ENCODE measurements at places on chromosomes 7 and 10. TPM values are rescaled to one million over a fixed set of nuclear protein-coding genes. Genes with fewer than 3 reads are reported as not detected.

The OR2A42 gene
- not detected for total RNA-seq

The AKR1C4 gene
- total RNA-seq: not detected

The CSGALNACT2 gene
- 14.6 TPM for total RNA-seq

The SFRP4 gene
- total RNA-seq: 0.41 TPM

The LRRN3 gene
- 0.27 TPM for total RNA-seq

The DPP6 gene
- total RNA-seq: 1.8 TPM

The MYH16 gene
- not detected for total RNA-seq

The ZNF800 gene
- 40.4 TPM for total RNA-seq

The CALHM1 gene
- not detected for total RNA-seq

The ADAMTS14 gene
- 0.95 TPM for total RNA-seq

The CDC123 gene
- 47.8 TPM for total RNA-seq

The SPDYE2B gene
- not detected for total RNA-seq

The CPA2 gene
- not detected for total RNA-seq

The CCDC3 gene
- 0.75 TPM for total RNA-seq

The PTPRZ1 gene
- total RNA-seq: 2.4 TPM

The OR2A7 gene
- 31.1 TPM for total RNA-seq

The GPR37 gene
- total RNA-seq: not detected

The MSMB gene
- total RNA-seq: not detected

The ANKRD26 gene
- 14.3 TPM for total RNA-seq

The SFRP5 gene
- total RNA-seq: 3.8 TPM

The INSYN2A gene
- not detected for total RNA-seq

Data from transverse colon (tissue), 4 donors.